ENCODE measurements at places on chromosomes 4 and X. TPM values are rescaled to one million over a fixed set of nuclear protein-coding genes. Genes with fewer than 3 reads are reported as not detected.

CT55 gene
- total RNA-seq, result not detected

FRMPD4 gene
- total RNA-seq, result not detected

ARHGEF38 gene
- not detected for total RNA-seq

COL4A5 gene
- not detected for total RNA-seq
